ENCODE measurements at places on chromosomes 4 and X.

DNA sequence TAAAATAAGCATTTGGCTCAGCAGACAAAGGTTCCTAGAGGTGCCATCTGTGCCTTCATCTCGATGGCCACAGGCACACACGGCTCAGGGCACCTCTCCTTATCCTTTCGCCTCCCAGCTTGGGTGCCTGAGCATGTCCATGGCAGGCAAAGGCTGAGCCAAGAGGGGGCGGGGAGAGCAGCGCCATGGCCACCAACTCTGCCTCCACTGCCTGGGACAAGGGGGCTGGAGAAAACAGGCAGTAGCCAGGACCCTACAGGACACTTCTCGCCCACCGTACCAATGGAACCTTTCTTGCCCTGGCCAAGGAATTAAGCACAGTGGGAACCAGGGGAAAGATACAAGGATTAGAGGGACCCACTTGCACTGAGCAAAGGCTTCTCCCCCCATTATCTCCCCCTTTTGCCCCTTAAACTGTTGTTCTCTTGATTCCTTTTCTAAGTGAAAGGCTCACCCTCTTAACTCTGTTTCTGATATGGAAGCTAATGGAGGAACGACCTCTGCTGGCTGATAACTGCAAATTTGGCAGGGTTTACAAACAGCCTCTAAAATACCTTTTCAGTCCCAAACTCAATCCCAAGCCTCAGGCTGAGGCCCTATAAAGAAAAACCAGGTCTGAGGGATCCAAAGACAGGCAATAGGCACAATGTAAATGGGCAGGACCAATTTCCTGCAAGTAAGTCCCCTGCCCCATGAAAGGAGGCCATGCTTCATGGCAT lies 335.2 kb downstream of the ADAM29 start:
- no peak for DNase-seq

DNA sequence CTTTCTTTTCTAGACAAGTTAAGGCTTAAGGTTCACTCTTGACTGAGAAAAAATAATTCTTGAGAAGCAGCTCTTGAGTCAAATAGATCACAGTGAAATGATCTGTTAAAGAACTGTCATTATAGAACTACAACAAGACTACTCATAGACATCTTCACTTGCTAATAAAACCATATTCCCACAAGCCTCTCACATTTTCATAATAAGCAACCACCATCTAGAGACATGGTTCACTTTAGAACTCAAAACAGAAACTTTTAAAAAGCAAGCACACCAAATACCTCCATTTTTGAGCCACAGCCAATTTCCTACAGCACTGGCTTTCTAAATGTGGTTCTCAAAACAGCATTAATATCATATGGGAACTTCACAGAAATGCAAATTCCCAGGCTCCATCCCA lies 309.5 kb downstream of the TMA16 start:
- DNase-seq = no peak

GRCh38 chrX:50117476-50117875 lies 83.3 kb downstream of the AKAP4 start:
- DNase-seq = no peak

DNA sequence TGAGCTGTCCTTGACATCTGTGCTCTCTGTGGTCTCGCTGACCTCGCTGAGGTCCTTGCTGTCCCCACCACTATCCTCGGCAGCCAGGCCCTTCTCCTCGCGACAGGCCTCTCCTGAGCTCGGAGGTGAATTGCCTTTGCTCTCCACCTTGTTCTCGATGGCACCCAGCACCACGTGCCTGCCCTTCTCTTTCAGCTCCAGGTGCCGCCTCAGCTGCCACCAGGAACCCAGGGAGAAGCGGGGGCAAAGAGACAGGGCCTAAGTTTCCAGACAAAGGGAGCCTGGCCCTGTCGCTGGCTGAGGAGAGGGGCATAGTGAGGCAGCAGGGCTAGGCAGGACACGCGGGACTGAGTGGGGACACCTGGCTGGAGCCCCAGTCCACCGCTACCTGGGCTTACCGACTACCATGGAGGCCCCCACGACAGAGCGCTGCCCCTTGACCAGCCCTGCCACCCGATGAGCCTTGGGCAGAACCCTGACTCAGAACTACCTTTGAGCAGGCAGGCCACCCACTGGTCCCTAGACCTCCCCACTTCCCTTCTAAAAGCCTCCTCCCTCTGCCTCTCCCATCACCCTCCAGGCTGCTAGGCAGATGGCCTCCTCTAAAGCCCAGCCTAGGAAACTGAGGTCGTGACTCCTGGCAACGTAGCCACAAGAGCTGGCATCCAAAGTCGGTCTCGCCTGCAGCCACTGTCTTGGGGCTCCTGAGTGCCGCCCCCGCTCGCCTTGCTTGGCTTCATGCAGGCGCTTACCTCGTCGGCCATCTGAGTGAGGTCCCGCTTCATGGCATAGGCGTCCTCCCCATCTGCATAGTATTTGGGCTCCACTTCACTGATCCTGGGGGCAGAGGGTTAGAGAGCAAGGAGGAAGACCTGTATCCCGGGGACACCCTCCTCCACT lies 4.2 kb upstream of the ARHGAP4 start:
- DNase-seq = no peak

DNA sequence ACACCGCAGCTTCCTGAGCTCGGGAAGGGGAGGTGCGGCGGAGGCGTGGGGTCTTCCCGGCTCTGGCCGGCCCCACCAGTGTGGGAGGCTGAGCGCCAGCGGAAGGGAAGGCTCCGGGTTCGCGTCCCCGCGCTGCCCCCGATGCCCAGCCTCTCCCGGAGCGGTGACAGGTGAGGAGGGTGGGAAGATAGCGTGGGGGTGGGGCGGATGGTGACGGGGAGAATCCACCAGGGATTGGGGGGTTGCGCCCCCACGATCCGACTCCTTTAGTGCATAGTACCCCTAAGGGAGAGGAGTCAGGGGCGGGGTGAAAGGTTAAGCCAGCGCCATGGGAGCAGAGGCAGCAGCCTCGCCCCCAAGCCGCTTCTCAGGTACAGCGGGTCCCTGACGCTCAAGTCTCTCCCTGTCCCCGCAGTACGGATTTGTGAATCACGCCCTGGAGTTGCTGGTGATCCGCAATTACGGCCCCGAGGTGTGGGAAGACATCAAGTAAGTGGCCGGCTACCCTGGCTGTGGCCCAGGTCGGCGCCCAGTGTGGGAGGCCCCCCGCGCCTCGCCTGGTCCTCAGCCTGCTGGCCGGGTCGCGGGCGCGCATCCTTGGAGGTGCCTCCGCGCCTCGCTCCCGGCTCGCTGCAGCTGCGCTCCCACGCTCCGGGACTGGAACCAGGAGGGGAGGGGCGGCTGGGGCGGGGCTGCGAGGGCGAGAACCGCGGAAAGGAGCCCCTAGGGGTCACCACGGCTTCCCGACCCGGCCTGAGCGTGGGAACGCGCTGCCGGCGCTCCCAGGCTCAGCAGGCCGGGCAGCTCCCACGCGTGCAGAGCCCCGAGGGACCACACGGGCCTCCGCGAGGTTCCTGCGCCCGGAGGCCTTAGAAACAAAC lies 791 bp downstream of the GUCY1B1 start:
- DNase-seq = no peak

DNA sequence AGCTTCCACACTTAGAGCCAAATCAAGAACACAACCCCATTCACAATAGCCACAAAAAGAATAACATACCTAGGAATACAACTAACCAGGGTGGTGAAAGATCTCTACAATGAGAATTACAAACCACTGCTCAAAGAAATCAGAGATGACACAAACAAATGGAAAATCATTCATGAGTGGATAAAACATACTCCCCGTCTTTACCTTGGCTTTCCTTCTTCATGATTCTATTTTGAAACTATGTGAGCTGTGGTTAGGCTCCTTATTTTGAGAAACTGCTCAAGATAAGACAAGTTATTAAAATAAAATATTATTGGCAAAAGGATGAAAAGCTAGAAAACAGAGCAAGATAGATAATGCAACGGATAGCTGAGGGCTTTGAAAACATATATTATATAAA lies 598.1 kb upstream of the FAT1 start:
- DNase-seq = no peak

GRCh38 chr4:158681629-158682028 lies 9.5 kb downstream of the ETFDH start:
- DNase-seq = no peak

- DNase-seq = no peak
Measured at GRCh38 chr4:152661649-152662048, 18.1 kb downstream of the TMEM154 start.

DNA sequence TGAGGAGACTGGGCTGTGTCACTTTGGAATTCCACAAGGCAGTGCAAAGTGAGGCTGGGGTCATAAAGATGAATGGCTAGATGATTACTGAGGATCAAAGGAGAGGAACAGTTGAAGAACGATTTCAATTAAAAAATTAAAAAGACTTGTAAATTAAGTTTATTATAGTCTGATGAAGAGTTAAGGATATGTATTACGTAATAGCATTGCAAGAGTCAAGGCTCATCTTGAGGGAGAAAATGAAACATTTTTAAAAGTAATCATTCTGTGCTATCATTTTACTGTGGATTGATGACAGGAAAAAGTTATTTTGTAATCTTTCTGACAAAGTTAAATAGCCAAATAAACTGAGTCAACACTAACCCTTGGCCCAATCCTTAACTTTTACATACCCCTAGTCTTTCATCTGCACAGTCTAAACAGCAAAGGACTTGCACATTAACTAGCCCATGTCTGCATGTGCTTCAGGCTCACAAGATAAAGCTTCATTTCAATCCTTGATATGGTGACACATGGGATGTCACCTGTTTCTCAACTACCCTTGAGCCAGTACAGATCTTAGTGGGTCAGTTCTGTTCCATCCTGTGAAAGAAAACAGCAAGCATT lies 465.5 kb upstream of the CTSO start:
- DNase-seq = no peak

- no peak for DNase-seq
Measured at GRCh38 chr4:78527555-78527954, 24.0 kb upstream of the ANXA3 start.

DNA sequence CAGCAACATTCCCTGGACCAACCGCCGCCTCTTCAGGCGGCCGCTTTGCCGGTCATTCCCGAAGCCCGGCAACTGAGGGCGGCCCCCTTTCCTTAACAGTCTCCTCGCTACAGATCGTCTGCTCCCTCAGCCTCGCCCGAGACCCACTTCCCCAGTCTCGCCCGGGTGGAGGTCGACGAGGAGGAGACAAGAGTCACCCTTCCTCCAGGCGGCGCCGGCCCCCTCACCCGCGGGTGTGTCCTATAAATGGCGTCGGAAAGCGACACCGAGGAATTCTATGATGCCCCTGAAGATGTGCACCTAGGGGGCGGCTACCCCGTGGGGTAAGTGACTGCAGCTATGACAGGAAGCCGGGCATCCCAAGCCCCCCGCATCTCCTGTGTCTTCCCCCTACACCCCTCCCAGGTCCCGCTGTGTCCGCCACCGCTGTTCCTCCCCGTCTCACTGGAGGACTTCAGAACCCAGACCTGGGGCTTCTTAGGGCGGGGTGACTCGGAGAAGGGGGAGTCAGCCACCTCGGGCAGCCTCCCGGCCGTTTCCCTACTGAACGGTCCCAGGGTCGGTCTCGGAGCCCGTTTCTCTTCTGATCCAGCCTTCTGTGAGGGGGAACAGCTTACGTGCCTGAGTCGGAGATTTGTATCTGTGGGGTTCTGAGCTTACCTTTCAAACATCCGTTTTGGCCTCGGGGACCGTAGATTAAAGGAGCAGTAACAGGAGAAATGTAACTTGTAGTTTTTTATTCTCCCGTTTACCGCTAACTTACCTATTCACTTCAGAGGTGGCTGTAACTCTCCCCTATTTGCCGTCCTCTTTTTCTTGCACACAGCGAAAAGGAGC lies 570 bp downstream of the WDR44 start:
- DNase-seq = peak; percentile 24

DNA sequence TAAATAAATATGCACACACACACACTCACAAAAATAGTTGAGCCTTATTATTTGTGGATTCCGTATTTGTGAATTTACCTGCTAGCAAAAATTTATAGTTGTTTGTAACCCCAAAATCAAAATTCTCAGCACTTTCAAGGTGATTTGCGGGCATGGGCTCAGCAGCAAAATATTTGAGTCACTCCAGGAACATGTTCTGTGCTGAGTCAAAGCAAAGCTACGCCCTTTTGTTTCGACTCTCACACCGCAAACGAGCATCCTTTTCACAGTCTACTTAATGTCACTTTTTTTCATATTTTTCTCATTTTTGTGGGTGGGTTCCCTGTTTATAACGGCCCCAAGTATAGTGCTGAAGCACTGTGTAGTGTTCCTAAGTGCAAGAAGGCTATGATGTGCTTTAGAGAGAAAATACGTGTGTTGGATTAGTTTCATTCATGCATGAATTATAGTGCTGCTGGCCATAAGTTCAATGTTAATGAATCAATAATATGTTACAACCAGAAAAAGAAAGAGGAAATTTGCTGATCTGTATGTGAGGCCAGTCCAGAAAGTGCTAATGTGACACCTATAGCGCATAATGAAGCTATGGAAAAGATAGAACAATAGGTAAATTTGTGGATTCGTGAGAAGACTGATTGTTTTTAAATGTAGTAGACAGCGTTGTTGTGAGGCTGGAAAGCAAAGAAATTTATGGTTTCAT lies 723.2 kb upstream of the AGA start:
- DNase-seq = no peak

- no peak for DNase-seq
Measured at GRCh38 chr4:184845367-184846021, 19.7 kb upstream of the ACSL1 start.
